Activated CD4-positive, alpha-beta T cell treated with anti-CD3 and anti-CD28 coated beads, Interleukin-2, amount 50 U/mL, for 1 hour (primary cell): ENCODE measurements at places on chromosomes 3 and 15.

DNA sequence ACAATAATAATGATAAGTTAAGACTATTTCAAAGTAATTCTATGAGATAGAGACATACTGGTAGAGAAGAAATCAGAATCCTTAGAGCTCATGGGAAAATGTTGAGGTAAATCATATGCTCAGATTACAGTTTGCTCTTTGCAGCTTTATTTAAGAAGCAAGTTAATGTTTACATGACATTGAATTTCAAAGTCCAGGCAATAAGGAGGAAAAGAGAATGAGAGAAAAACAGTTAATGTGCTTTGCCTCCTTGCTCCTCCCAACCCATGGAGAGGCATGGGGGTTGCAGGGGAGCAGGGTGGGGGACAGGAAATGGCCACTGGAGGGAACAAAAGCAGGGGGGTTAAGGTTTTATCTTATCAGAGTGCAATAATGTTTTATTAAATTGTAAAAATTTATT, 42.2 kb upstream of the ZBTB38 start:
- DNase-seq: no peak

DNA sequence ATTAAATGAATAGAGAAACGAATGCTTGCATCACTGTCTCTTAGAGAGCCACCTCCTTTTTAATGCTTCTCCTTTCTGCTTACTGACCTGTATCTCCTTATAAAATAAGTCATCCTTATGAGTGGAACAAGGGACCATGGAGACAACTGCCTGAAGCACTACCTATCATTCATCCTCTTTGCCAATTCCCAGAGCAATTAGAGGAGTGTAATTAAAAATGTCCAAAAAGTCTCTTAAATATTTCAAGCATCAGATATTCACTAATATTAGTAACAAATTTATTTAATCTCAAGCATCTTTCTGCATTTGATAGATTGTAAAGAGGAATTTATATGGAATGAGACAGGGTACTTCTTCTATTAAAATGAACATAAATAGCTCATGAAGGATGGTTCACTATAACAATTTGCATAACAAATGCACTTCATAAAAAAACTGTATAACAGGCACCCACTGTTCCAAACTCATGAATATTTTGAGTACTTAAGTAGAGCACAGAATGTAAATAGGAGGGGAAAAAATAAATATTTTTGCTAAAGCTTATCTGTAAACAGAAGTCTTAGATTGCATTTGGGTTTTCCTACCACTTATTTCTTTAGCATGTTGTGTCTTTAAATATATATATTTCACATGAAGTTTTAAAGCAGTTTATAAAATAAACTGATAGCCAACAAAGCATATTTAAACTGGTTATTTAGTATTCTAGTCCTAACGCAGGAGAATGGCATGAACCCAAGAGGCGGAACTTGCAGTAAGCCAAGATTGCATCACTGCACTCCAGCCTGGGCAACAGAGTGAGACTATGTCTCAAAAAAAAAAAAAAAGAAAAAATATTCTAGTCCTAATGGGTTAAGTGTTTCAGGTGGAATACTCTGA, 269.3 kb downstream of the TBL1XR1 start:
- no peak for DNase-seq

GRCh38 chr3:146026547-146026946, 134.4 kb downstream of the PLOD2 start:
- DNase-seq: no peak

DNA sequence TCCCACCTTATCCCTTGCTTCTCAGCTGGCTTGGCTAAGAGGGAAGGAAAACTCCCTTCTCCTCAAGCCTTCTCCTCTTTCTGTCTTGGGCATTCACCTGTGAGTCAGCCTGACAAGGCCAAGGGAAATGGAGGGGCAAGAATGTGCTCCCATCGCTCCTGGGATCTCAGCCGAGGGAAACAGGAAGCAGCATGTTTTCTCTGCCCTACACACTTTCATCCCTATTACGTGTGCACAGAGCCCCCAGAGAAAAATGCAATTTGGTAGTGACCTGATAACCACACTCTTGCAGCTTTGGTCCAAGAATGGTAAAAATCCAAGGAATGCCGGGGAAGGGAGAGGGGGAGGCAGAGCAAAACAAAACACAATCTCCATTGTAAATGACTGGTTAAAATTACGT, 32.9 kb upstream of the MTMR10 start:
- no peak for DNase-seq

DNA sequence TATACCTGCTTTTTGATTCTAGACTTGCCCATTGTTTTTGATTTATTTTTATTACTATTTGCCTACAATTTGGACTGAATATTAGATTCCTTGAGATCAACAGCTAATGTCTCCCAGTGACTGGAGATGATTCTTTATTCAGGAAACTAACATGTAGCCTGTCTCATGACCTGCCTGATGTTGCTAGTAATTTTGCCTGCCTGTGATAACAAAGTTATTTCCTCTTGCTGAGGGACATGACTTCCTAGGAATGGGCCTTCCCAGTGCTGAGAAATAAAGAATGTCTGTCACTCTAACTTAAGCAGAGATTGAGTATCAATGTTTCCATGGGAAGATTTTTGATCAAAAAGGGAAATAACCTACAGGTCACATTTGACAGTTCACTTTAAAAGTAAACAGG, 13.4 kb upstream of the NPHP3 start:
- no peak for DNase-seq

- DNase-seq: no peak
Observed at GRCh38 chr3:50401978-50402595, 42.8 kb upstream of the TMEM115 start.

DNA sequence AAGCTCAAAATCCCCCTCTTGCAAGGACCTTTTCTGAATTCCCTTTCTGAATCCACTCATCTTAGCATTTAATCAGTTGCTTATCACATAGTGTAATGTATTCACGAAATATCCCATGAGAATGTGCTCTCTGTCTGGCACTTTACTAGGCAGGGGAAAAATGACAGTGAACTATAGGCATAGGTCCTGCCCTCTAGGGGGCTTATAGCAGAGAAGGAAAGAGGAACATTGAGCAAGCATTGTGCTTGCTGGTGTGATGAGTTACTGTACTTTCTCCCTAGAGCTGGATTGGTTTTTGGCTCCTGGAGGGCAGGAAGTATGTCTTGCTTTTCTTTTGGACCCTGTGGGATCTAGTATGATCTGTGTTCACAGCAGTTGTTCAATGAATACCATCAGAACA, 26.5 kb downstream of the DUOX2 start:
- DNase-seq: no peak

- DNase-seq: no peak
Observed at GRCh38 chr3:108152274-108152673, 61.4 kb upstream of the CD47 start.

DNA sequence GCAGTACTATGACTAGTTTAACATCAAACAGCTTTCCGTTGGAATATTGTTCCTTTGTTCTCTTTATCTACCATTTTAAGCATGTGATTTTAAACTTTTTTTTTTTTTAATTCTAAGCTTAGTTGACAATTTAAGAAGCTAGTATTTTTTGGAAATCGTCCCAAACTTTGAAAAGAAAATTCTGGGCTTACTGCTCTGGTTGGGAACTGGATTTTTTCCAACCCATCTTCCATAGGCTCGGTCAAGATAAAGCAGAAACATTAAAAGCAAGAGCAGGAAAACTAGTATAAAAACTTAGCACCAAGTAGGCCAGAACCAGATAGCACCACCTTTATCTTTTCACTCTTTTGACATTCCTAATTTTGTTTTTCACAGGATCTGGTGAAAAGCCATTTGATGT, 49.9 kb downstream of the TSC22D2 start:
- no peak for DNase-seq

- no peak for DNase-seq
Observed at GRCh38 chr15:87672309-87673288, 583.9 kb downstream of the NTRK3 start.

GRCh38 chr3:119149484-119149883, 3.5 kb downstream of the TEX55 start:
- DNase-seq: no peak

DNA sequence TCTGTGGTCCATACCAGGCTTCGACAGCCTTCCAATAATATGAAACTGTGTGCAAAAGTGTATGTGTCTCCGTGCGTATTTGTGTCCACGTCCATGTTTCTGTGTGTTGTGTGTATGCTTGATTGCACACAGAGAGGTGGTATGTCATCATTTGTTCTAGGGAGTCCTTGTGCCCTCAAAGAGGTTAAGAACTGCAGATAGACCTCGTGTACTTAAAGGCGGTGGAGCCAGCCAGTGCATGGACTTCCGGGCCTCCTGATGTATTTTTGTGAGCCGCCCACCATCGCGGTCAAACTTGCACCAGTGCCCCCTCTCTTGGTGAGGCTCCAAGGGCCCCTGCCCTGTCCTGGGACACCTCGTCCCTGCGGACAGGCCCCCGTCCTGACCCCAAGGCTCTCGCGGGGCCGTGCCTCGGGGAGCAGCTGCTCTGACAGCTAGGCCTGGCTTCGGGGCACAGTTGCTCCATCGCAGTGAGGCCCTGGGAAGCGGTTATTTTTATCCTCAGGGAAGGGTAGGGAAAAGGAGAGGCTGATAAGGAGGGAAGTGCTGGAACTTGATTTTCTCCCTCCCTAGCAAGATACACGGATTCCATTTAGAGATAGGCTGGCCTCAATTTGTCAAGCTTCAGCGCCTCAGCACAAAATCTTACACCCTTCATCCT, 1.2 kb upstream of the RYK start:
- DNase-seq: no peak

DNA sequence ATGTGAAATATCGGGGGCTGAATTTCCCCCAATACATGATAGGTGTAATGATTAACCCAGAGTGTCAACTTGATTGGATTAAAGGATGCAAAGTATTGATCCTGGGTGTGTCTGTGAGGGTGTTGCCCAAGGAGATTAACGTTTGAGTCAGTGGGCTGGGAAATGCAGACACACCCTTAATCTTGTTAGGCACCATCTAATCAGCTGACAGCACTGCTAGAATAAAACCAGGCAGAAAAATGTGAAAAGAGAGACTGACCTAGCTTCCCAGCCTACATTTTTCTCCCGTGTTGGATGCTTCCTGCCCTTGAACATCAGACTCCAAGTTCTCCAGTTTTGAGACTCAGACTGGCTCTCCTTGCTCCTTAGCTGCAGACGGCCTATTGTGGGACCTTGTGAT, 247.8 kb downstream of the OTOL1 start:
- no peak for DNase-seq

DNA sequence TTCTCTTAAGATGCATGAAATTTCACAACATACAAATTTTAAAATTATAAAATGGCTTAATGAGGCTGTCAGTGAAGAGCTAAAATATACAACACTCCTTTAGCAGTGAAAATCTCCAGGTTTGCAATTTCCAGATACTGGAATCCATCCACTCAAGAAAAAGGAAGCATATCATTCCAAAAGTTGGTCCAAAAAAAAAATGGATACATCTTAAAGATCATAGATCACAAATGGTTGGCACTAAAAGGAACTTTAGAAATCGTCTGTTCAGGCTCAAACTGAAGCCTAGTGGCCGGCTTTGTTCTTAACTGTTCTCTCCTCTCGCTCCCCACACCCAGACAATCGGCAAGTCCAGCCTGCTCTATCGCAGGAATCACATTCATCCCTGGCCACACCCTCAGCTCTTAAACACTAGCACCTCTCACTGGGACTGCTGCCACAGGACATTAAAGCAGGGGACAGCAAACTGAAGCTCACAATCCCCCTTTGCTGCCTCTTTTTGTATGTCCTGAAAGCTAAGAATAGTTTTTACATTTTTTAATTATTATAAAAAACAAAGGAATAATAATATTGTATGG, 130.3 kb upstream of the CDIN1 start:
- no peak for DNase-seq

DNA sequence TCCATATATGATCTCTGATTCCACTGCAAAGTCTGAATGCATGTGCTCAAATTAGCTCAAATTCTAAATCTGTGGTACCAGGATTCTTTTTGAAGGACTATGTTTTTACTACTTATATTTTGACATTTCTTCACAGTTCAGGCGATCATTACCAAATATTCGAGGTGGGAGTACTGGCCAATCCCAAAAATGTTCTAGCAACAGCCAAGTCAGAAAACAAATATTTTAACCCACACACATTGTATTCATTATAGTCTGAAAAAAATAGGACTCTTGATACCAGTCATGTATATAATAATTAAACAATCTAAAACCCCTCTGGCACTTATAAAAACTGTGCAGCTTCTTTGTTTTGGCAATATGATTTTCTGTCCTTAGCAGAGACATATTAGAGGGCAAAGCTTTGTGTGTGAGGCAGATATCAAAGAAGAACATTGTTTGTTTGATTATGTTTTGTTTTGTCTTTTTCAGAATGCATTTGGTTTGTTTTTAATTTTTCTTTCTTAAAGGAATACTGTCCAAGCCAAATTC, 37.4 kb downstream of the FGF7 start:
- DNase-seq: no peak

GRCh38 chr15:73950831-73951561, 24.7 kb downstream of the LOXL1 start:
- DNase-seq: peak; percentile 76

DNA sequence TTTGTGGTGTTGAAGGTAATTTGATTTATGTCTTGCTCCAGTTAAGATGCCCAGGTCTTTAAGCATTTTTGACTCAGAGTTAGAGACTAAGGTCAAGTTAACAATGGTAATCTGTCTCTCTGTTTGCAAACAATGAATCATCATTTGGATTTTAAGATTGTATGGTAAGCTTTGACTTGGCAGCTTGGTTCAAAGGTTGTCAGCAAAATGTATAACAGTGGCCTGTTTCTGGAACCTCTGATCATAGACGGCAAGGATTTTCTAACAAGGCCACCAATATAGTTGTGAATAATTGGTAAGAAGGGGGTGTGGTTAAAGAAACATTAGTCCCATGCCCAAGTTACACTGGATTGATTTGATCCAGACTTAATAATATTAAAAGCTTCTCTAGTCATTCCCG, 775.2 kb upstream of the GOLIM4 start:
- DNase-seq: no peak

- DNase-seq: no peak
Observed at GRCh38 chr3:32301426-32301825, 62.9 kb downstream of the CMTM8 start.

DNA sequence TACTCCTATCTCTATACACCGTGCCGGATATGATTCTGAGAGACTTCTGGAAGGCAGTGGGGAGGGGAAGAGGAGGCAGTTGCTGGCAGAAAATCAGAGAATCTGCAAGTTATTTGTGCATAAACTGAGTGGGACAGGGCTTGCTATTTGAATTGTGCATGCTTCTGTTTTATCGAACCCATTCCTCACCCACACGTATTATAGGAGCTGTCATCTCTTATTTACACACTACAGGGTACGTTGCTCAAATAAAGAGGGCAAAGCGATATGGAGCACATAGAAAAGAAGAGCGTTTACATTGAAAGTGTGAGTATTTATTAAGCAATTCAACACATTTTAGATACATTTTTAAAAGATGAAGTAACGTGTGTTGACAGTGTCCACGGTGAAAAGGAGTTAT, 191.6 kb downstream of the CPNE4 start:
- DNase-seq: no peak

- DNase-seq: no peak
Observed at GRCh38 chr3:32480604-32481003, 22.0 kb downstream of the CMTM6 start.

GRCh38 chr15:25372298-25372697, 66.5 kb downstream of the UBE3A start:
- no peak for DNase-seq

- DNase-seq: no peak
Observed at GRCh38 chr3:56219894-56220805, 248.1 kb downstream of the ERC2 start.

- peak; percentile 11 for DNase-seq
Observed at GRCh38 chr15:60326824-60327654, 70.7 kb downstream of the ANXA2 start.

GRCh38 chr3:149816986-149817385, 4.0 kb downstream of the RNF13 start:
- no peak for DNase-seq

- DNase-seq: no peak
Observed at GRCh38 chr15:36356978-36357601, 222.3 kb upstream of the CDIN1 start.
